ENCODE measurements at places on chromosomes 11 and 22.

GRCh38 chr11:117716521-117717440, 80.2 kb downstream of the DSCAML1 start:
- DNase-seq, result no peak

- DNase-seq, result peak; percentile 36
Measured at GRCh38 chr11:6667733-6668374, 12.2 kb upstream of the DCHS1 start.

DNA sequence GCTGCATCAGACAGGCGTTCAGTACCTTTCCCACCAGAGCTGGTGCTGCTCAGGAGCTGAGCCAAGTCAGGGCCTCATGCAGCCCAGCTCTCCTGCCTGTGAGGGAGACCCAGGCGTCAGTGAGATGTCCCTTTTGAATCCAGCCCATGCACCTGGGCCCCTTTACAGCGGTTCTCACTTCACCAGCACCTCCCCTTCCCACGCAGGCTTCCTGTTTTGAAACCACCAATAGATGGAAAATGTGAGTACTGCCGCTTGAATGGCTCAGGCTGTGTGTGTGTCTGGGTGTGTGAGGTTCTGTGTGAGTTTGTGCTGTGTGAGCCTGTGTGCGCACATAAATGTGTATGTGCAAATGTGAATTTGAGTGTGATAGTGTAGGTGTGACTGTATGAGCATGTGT, 88.4 kb downstream of the UBASH3B start:
- peak; percentile 84 for DNase-seq

DNA sequence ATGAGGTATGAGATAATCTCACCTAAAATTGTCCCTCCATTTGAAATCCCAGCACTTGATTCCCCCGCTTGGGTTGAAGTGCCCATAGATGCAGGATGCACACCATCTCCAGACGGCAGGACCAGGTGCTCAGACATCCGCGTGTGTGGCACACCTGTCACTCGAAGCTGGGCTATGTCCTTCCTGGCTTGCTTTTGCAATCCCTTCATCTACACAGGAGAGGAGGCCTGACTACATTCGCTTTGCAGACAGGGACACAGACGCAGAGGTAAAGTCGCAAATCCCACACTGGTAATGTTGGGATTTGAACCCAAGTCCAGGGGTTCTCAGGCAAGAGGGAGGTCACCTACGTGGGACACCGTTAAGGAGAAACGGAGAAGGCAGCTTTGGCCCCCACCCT, 7.2 kb upstream of the CYTH4 start:
- DNase-seq, result no peak

GRCh38 chr11:80327956-80328614, 887.3 kb upstream of the TENM4 start:
- no peak for DNase-seq

GRCh38 chr11:82974135-82974534, 72.6 kb downstream of the DDIAS start:
- no peak for DNase-seq

DNA sequence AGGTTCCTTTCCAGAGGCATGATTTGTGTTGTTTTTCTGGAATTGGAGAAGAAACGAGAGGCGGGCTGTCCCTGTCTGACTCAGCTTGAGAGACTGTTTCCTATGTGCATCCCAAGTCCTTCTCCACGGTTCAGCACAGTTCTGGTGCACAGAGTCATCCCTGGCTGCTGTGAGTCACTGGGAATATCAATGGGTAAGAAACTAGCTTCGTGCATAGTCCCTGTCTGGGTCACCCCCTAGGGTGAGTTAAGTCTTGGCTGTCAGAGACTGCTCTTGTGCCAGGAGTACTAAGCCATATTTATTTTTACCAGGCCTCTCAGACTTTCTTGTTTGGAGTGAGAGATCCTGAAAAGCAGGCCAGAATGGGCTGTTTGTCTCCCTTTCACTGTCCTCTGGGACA, 2.4 kb upstream of the LRP4 start:
- DNase-seq, result no peak

- no peak for DNase-seq
Measured at GRCh38 chr22:44928136-44928463, 81.7 kb downstream of the PHF21B start.

DNA sequence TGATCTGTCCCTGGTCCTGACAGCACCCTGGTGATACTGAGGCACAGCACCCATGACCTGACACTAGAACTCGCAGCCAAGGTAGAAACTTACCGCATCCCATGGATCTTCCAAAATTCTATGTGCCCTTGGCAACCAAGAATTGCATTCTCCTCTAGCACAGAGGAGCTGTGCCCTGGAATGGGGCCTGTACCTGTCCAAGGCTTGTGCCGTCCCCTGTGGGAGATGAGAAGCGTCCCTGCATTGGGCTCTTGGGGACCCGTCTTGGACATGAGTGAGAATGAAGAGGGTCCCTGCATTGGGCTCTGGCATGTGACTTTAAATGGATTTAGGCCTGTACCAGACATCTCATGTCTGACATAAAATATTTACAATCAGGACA, 67.1 kb downstream of the GGTLC2 start:
- DNase-seq, result no peak

DNA sequence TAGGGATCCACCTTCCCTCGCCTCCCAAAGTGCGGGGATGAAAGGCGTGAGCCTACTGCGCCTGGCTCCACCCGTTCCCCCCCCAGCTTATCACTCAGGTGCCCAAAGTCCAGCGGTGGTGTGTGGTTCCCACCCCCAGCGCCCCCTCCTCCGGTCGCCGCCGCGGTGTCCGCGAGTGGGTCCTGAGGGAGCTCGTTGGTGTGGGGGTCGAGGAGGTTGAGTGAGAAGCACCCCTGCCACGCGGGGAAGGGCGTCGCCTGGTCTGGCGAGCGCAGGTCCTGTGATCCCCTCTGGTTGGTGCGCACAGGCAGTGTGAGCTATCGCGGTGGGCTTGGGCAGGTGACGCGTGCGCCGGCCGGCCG, 3900.6 kb upstream of the OR11H1 start:
- no peak for DNase-seq

DNA sequence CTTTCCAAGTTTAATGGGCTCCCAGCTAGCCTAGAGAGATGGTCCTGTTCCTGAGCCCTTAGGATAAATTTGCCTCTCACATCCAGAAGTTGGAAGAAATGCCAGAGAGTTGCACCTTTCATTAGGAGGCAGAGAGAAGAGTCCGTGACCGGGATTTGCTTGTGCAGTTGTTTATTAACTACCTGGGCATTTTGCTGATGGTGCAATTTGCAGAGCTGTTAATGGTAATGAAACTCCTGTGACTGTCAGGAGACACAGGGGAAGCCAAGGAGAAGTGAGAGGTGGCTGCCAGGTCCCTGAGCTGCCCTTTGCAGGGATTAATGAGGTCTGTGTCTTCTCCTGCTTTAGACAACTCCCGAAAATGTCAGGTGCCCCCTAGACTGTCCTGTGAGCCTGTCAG, 69.1 kb upstream of the B3GAT1 start:
- no peak for DNase-seq

GRCh38 chr11:74487875-74488274, 5.6 kb downstream of the LIPT2 start:
- DNase-seq, result no peak

- no peak for DNase-seq
Measured at GRCh38 chr22:47432683-47433082, 670.2 kb downstream of the TBC1D22A start.

DNA sequence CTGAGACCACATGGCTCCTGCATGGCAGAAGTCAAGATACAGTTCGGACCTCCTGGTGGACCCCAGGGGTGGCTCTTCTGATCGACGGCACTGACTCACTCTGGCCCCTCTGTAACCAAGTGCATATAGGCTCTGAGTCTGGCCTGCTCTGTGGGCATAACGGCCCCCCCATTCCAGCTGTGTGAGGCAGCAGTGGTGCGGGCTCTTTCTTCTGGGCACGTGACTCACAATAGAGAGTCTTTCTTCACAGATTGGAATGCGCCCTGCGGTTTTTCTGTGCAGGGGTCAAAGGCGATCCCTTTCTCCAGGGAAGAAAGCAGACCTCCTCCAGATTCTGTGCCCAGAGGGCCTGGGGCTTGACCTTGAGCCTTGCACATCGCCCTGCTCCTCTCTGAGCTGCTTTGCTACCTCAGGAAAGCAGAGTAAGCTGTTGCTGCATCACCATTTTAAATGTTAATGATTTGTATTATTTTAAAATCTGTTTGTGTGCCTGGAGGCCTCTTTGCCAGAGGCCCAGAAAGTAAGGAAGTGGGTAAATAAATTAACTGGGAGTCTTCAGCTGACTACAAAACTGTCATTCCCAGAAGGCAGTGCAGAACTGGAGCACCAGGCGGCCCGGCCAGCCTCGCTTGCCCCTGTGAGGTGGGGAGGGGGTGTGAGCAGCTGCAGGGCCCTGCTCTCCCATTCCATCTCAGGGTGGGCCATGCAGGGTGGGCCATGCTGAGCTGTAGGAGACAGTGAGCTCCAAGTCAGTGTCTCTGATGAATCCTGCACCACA, 199.0 kb downstream of the GRIK4 start:
- no peak for DNase-seq

DNA sequence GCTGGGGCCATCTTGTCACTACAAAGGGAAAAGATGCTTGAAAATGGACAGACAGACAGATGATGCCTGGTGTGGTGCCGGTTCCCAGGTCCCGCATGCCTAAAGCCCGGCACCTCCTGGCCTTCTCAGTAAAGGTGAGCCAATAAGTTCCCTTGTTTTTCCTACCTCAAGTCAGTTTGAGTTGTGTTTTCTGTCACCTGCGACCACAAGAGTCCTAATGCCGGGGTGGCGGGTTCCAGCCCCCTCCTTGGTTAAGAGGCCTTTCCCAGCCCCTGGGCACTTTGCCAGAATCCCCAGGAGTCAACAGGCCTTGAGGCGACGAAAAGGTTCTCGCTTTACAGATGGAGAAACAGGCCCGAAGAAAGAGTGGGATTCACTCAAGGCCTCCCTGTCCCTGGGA, 9.0 kb downstream of the FGF19 start:
- DNase-seq, result no peak

- DNase-seq, result peak; percentile 31
Measured at GRCh38 chr11:61776561-61777075, 15.8 kb downstream of the TMEM258 start.

- DNase-seq, result peak; percentile 53
Measured at GRCh38 chr11:57514538-57515331, 767 bp downstream of the SLC43A1 start.

DNA sequence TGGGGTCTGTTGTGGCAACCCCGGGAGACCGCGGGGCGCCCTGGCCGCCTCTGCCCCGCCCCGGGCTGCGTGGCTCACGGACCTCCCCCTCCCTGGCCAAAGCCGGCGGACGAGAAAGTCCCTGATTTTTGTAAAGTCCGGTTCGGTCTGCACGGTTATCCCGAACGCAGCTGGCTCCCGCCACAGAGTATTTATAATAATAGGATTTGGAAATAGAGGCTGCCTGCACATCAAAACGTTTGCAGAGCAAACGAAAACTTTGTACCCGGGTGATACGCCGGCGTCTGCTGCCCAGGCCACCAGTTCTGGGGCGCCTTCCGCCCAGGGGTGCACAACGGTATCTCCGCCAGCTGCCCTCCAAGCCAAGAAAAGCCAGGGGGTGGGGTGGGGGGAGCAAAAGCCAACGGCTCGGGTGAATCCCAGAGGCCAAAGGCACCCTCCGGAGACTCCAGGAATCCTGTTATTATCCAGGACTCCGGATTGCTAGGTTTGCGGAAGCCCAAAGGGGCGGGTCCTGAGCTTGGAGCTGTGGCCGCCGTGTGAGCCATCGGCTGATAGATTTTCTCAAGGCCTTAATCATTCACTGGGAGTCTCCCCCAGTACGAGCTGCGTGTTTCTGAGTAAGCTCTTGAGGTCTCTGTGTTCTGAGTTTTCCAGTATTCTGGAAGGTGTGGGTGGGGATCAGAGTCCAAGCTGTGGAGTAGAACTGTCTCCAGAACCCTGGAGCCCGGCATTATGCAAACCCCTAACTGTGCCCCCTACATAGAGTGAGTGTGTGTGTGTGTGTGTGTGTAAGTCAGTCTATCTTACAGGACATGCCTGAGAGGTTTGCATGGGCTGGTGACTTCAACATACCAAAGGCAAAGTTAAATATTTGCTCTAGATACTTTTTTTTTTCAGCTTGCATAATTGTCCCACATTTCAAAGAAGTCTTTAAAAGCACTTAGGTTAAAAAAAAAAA, 673 bp upstream of the SHANK2 start:
- DNase-seq, result no peak

- peak; percentile 45 for DNase-seq
Measured at GRCh38 chr22:20550851-20551744, 43.7 kb downstream of the MED15 start.

GRCh38 chr11:126492331-126493082, 137.0 kb downstream of the ST3GAL4 start:
- DNase-seq, result no peak

DNA sequence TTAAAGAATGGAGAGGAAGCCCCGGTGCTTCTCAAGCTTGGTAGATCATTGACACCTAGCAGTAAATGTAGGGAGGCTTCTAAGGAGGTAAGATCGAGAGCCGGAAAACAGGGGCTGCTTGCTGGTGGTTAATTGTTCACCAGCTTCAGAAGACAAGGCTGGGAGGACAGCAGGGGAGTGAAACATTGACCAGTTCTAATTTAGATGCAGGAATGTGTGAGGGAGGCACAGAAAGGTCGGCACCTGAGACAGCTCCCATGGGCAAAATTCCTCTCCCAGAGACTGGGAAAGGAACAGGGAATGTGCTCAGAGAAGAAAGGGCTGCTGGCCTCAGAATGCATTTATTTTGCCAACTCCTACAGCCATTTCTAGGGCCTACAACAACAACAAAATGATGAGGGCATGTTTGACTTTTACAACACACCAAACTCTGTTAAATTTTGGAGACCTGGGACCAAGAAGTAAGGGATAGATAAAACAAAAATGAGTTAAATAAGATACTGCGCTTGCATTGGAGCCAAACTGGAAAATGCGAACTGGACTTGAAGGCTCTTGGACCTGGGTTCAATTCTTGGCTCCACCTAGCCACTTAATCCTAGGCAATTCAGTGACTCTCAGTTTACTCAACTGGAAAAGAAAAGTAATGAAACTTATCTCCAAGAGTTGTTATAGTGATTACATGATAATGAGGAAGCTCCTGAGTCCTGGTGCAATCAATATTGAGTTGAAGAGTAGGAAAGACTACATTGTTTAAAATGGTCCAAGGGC, 31.0 kb downstream of the FZD4 start:
- no peak for DNase-seq

DNA sequence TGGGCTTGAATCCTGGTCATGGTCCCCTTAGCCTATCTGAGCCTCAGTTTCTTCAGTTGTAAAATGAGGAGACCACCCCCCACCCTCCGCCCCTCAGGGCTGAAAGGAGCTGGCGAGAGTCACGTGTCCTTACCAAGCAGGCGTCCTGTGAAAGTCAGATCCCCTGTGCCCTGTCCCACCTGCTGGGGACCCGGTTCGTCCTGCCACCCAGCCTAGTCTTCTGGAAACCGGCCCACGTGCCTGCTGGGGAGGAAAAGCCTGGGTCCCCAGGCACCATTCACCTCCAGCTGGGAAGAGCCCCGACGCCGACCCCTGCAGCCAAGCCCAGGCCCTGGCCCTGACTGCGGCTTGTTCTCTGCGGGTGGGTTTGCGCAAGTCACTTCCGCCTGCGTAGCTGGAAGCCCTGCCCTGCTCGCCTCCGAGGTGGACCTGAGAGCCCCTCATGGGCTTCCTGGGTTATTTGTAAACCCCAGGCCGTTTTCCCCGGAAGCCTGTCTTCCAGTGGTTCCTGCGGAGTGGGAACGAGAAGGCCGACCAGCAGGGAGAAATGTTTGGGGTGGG, 679 bp upstream of the SSH3 start:
- DNase-seq, result no peak
